ENCODE measurements at places on chromosomes 7 and 10.

DNA sequence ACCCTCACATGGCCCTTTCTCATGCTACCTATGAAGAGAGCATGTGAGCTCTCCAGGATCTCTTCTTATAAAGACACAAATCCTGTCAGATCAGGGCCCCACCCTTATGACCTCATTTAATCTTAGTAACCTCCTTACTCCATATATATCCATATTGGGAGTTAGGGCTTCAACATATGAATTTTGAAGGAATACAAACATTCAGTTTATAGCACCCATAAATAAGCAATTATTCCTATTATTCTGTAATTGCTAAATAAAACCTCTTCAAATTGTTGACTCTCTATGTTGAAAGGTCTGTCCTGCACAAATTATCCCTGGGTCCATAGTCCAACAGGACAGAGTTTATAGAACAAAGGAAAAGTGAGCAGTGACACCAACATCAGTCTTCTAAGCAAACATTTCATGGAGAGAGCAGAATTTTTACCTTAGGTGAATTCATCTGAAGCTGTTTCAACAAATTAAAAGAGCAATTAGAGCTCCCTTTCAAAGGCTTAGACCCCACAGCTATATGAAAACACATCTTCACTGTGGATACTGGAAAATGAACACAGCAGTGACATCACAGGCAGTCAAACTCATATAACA, 12.2 kb downstream of the DOCK4 start:
- DNase-seq = no peak

GRCh38 chr7:17234398-17235031, 63.9 kb upstream of the AHR start:
- DNase-seq = peak; percentile 37

GRCh38 chr10:113222207-113222606, 272.2 kb downstream of the TCF7L2 start:
- DNase-seq = no peak

DNA sequence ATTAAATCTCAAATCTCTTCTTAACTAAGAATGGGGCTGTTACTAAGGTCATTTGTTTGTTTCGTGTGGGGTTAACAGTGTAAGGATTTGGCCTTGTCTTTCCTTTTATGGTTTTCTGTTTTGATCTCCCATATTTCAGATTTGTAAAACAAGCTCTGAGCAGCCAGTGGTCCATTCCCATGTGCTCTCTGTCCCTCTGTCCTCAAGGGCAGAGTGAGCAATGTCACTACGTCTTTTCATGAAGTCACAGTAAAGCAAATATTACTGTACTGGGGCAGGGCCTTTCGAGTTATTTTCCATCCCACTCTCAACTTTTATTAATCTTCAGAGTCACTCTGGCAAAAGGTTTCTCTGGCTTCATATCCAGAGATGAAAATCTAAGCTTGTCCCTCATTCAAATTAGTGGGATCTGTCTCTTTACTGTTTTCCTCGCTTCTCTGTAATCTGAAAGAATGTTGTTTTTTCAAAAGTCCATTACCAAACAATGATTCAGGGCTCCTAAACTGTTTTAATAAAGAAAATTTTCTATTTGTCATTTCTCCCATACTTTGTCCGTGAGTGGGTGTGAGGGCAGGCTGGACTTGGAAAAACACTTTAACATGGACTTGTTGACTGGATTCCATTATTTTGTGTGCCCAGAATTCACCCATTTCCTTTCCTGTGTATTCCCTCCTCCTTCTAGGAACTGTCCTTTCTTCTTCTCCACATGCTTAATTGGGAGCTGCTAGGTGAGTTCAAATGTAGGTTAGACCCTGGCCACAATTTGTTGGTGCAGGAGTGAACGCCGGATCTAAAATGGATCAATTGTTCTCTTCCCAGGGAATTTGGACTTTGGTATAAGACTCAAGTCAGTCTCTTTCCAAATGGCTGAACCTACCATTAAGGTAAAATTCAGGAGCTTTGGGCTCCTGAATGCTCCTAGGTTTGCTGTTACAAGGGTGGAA, 42.1 kb upstream of the NAMPT start:
- DNase-seq = no peak

DNA sequence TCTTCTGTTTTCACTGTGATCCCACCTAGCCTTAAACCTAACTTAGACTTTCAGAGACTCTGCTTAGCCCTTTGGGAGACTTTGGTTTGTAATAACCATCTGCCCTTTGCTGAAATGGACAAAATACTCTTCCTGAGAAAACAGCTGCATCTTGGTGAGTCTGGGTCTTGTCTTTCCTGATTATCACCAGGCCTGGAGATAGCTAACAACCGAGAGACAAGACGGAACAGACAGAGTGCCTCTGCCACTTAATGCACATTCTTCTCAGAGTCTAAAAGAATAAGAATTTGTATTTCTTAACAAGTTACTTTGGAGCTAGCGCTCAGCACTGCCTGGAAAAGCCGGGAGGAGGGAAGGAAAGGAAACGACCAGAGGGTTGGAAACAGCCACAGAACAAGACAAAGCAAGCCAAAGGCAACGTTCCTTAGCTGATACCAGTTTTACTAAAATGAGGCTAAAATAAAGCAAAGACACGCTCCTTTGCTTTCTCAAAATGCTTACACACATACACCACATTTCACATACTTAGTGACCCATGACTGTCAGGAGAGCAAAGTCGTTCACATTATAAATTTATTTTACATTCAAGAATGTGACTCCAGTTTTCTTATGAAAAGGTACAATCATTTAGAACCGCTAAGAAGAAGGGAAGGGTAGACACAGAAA, 70.3 kb upstream of the DGKI start:
- no peak for DNase-seq

GRCh38 chr7:100247152-100247757, 27.5 kb downstream of the PVRIG start:
- DNase-seq = no peak

DNA sequence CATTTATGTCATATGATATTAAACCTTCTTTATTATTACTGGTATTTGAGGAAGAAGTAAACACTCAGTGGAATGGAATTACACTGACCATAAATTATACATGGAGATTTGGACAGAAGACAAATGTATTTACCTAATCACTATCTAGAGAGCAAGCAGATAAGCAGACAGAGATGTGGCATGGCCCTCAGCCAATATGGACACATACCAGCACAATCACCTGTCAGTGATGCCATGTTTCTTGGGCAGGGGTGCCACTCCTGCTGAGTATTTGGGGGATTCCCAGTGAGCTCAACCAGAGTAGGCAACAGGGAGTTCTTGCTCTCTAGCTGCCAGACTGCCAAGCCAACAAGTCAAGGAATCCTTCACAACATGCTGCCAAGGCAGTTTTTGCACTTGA, 866.3 kb upstream of the LRRN3 start:
- no peak for DNase-seq

- no peak for DNase-seq
These were observed 45.0 kb upstream of the GRM3 start for GRCh38 chr7:86598721-86599120.

- DNase-seq = no peak
These were observed 25.3 kb downstream of the FRMPD2 start for GRCh38 chr10:48249004-48249762.

GRCh38 chr10:122052701-122053100, 63.7 kb downstream of the TACC2 start:
- DNase-seq = no peak

GRCh38 chr7:154841731-154842331, 161.1 kb downstream of the PAXIP1 start:
- DNase-seq = no peak

GRCh38 chr7:107742678-107743566, 1.0 kb upstream of the CBLL1 start:
- no peak for DNase-seq

DNA sequence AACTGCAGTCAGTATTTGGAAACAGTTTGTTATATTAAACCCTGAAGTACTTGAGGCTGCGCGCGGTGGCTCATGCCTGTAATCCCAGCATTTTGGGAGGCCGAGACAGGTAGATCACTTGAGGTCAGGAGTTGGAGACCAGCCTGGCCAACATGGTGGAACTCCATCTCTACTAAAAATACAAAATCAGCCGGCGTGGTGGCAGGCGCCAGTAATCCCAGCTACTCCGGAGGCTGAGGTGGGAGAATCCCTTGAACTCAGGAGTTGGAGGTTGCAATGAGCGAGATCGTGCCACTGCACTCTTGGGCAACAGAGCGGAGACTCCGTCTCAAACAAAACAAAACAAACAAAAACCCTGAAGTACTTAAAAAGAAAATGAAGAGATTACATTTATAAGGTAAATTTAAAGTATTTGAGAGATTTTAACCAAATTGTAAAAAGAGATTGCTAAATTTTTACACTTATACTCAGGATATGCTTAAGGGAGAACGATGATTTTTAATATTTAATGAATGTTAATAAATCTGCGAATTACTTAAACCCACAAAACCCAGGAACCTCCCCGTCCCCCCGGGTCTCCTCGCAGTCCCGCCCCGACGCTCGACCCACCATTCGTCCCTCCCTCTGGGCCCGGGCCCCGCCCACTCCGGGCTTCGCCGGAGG, 425 bp upstream of the MTG1 start:
- no peak for DNase-seq

DNA sequence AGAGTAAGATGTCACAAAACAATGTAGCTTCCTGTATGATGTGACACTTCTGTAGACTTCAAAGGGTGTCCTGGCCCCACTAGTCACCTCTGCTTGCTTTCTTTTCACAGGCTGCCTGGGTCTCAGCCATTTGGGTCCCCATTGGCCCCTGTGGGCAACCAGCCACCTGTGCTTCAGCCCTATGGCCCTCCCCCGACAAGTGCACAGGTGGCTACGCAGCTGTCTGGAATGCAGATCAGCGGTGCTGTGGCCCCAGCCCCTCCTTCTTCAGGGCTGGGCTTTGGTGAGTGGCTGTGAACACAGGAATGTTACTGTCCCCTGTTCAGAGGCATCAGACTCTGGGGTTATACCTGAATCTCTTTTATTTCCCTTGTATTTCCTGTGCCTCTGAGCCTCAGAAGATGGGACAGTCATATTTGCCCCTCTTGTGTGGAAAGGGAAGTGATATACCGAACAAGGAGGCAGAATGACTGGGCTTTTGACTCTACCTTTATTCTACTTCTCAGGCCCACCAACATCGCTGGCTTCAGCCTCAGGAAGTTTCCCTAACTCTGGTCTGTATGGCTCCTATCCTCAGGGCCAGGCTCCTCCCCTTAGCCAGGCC, 15.4 kb downstream of the SEC24C start:
- peak; percentile 29 for DNase-seq

- no peak for DNase-seq
These were observed 540.1 kb upstream of the FZD8 start for GRCh38 chr10:36182179-36182566.

DNA sequence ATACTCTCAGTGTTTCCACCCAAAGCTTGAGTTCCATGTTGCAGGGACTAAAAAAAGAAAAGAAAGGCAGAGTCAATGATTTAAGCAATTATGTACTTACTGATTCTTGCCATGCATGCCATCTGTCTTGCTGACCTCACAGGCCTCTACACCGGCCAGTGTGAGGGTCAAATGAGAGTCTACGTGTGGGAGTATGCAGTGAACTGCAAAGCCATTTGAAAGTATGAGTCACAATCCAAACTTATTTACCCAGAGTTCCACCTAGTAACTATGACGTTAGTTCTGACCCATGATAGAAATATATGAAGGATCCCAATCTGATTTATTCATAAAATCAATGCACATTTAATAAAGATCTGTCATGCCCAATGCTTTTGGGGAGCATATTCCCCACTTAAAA, 26.5 kb downstream of the PDE1C start:
- no peak for DNase-seq

- no peak for DNase-seq
These were observed 28.2 kb upstream of the TPST1 start for GRCh38 chr7:66176914-66177313.

GRCh38 chr10:68471586-68472408, at the start of gene DNA2:
TSS of gene DNA2 (minus strand) at chr10:68471973. CDS start at chr10:68471864, 109 bp downstream.
- DNase-seq = peak; percentile 16

DNA sequence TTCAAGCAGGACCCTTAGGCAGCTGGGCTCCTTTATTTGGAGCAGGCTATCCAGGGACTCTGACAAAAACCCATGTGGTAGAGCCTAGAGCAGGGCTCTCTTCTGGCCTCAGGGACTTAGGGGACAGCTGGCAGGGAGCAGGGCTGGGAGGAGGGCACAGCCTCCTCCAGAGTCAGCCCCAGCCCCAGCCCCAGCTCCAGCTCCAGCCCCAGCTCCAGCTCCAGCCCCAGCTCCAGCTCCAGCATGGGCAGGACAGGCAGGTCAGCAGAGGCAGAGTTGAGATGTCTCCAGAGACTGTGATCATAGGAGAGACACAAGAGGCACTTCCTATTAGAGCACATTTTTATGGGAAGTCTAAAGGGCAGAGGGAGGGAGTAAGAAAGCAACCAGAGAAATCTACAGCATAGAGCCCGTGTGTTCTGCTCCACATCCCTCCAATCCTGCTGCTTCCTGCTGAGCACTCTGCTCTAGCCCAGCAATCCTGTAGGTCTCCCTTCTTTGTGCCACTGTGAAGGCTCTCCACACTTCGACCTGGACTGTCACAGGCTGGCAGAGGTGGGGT, 13.3 kb upstream of the C10orf53 start:
- no peak for DNase-seq

DNA sequence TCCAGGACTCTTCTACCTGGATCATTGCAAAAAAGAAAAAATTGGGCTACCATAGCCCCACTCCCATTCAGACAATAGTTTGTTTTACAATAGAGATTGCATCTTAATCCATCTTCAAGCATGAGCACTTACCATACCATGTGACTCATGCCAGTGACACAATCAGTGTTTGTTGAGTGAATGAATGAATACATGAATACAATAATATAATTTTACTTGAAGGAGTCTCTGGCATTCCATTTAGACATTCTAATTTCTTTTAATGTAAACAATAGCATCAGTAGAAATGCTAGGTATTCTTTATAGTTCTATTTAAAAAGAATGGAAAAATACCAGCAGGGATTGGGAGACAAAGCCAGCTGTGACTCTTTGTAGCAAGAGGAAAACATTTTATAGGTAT, 141.6 kb upstream of the AKR1E2 start:
- DNase-seq = no peak

DNA sequence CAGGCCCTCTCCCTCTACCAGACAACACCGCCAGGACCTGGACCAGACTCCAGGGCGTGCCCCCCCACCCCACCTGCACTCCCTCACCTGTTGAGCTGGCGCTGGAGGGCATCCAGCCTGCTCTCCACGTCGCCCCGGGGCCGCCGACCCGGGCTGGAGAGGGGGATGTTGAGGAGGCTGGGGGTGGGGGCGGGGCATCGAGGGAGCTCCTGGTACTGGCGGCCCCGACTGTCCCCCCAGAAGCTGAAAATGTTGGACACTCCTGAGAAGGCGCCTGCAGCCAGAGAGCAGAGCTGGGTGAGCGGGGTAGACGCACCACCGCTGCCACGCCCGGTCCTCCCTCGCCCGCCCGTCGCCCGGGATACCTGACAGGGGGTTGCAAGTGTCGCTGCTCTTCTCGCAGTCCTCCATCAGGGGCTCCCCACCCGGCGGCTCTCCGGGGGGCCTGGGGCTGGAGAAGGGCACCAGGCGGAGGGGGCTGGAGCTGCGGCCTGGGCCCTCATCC, 30.8 kb downstream of the KCNH2 start:
- no peak for DNase-seq

GRCh38 chr10:73131301-73131700, 21.0 kb downstream of the NUDT13 start:
- no peak for DNase-seq

All from stimulated activated CD8-positive, alpha-beta memory T cell treated with anti-CD3 and anti-CD28 coated beads, Interleukin-4, amount 100 ng/mL, for 1 hour (primary cell).